ENCODE measurements at places on chromosomes 11 and 22.

DNA sequence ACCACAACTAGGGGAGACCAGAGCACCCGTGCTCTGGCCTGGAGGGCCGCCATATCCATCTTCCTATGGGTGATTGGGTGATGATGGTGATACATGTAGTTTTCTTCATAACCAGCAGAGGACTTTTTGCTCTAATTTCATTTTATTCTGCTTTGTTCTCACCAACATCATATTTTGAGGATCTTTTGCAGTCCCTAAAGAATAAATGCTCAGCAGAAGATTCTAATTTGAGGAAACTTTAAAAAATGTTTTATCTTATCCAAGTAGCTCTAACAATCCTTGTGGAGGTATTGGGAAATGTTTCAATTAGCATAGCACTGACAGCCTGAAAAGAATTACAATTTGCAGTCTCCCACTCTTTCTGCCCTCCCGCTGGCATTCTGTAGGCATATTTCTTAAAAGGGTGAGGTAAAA lies 544.0 kb downstream of the NTM start:
- no peak for DNase-seq

GRCh38 chr11:67268081-67268961 lies 2.0 kb downstream of the GRK2 start:
- DNase-seq = peak; percentile 68

- no peak for DNase-seq
These were observed 1.6 kb downstream of the KMT5B start for GRCh38 chr11:68211546-68211945.

GRCh38 chr22:23262518-23263332 lies 82.4 kb downstream of the BCR start:
- DNase-seq = no peak

DNA sequence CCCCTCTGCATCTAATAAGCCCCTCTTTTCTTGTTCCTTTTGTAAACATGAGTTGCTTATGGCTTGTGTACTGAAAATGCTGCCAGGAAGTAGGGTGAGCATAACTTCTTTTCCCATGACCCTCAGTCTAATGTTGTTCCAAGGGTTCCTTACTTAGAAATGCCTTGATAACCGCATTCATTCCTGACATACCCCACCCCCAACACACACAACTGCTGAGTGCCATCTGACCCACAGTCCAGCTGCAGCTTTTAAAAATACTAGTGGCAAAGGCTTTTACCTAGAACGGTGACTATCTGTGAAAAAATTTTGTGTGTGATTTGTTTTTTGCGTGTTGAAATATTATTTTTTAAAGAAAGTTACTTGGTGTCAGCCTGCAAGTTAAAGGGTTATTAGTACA lies 52.6 kb downstream of the ARHGAP42 start:
- no peak for DNase-seq

Measured in CD4-positive, alpha-beta T cell treated with Interleukin-2 at 100 ng/mL for 4 hours (primary cell).